Fibroblast of the conjunctiva (primary cell): ENCODE measurements at places on chromosomes 2 and 18.

DNA sequence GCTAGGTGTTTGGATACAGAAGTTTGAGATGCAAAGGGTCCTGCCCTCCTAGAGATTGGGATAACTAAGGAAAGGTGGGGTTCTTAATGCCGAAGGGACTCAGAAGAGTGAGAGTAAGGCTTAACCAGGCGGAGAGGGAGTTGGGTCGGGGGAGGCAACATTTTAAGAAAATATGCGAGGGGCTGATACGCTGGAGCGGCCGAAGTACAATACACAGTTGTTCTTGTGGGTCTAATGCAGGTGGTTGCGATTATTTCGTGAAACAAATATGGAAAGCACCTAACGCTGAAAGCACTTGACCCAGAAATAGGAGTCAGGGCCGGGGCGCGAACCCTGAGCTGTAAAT, 344 bp upstream of the MRPL33 start:
- DNase-seq = no peak

DNA sequence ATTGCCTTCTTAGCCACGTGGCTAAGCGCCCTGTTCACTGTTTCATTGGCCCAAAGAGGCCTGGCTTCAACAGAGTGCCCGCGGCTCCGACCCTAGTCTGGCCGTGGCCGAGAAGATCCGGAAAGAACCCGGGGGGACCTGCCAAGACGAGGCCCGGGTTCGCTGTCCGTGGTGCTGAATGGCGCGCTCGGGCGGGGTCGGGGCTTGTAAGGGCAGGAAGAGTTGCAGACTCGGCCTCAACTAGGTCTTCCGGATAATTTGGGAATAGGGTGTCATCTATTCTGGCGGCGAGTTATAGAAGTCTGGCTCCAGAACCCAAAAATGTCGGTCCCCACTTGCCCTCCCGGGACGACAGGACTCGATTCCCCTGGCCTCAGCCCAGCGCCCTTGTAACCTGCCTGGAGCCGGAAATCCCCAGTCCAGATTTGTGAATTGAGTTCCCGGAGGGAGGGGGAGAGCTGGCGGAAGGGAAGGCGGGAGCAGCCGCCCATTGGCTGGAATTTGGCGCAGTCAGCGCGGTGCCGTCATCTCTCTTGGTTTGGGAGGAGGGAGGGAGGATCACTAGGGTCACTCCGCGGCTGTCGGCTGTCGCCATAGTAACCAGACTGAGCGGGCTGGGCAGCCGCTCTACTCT, 3.5 kb downstream of the CDK5R2 start:
- DNase-seq = peak; percentile 18

- no peak for DNase-seq
Observed at GRCh38 chr18:54957296-54957832, 1.9 kb downstream of the CCDC68 start.

DNA sequence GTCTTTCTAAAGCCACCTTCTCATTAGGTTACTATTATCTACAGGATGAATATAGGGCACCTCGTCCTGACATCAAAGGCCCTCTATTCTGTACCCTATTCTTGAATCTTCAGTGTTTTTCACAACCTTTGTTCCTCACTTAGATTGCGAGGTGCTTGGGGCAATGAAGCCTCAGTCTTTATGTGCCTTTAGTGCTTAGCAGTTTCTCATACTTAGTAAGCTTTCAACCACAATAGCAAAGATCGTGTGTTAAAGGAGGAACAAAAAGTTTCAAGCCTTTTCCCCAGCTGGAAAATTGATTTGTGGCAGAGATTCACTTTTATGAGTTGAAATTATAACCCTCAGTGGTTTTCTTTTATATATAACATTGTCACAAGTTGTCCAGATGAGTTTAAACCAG, 226.9 kb downstream of the MYO3B start:
- DNase-seq = no peak

DNA sequence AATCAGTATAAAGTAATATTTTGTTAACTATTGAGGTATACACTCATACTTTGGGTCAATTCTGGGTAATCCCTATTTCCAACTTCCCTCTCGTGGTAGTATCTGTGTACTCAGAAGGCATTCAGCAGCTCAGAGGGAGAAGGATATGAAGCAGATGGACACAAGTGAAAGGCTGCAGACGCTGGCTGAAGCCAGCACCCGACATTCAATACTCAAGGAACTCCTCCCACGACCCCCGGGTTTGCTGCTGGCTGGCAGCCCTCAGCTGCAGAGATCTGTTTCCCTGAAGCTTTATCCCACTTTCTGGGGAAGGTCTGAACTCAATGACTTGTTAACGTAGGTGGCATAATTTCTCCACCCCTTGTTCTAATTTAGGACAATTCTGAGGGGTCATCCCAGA, 847.3 kb upstream of the SOX11 start:
- no peak for DNase-seq

DNA sequence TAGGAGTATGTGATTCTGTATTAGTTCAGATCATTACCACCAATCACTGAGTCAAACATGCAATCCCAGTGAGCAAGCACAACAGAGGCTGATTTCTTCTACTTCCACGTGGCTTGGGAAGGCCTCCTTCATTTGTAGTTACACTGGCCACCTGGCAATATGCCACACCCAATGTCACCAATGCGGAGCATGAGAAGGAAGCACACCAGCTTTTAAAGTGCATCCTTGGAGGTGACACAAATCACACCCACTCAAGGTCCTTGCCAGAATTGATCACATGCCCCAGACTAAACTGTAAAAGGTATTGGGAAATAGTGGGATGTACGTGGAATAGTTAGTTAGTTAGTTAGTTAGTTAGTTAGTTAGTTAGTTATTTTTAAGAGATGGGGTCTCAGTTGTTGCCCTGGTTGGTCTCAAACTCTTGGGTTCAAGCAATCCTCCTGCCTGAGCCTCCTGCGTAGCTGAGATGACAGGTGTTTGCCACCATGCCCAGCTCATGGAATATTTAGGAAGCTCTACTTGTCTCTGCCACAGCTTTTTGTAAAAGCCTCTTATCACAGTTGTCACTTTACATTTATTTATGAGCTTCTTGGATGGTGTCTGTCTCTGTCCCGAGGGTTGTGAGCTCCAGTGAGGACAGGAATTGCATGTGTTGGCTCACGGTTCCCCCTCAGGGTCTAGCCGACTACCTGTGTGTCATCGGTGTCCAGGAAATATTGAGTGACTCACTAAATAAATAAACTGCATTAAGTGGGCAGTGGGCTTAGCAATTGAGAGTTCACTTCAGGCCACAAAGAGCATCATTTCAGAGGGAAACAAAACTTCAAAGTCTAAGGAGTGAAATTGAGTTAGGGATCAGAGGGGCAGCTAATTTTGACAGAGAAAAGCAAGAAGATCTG, 28.1 kb upstream of the CAB39 start:
- no peak for DNase-seq

- no peak for DNase-seq
Observed at GRCh38 chr18:34258176-34258575, 33.5 kb upstream of the NOL4 start.

- peak; percentile 82 for DNase-seq
Observed at GRCh38 chr2:133755480-133756300, 187.4 kb upstream of the NCKAP5 start.

DNA sequence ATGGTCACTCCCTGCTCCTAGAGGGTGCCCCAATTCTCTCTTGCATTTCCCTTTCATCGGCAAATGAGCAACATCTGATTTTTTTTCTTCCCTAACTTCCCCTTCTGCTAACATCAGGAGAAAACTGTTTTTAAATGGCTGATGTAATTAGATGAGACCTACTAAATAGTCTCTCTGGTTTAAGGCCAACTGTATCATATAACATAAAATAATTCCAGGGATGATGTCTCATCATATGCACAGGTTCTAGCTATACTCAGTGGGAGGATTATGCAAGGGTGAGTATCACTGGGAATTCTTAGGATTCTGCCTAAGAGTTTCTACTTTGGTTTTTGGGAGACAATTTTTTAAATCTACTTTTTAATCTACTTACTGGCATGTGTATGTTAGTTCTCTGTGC, 193.4 kb downstream of the PARD3B start:
- peak; percentile 18 for DNase-seq

DNA sequence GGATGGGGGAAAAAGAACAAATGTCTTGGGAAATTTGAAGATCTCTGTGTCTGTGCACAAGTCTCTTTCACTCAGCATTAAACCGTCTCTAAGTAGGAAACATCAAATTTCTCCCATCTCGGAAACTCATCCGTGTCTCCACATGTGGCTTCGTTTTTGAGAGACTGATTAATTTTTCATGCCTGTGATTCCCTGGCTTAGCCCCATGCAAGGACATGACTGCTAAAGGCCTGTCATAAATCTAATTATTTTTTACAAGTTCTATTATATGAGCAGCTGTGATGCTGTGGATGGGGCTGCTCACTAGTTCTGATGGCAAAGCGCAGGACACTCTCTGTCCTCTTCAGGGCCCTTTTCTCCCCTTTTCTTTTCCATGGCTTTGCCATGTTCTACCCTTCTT, 129.1 kb downstream of the RGPD3 start:
- DNase-seq = no peak

GRCh38 chr2:88187038-88187676, 17.0 kb downstream of the THNSL2 start:
- DNase-seq = no peak
